Sigmoid colon (tissue), 7 donors: ENCODE measurements at places on chromosomes 2 and 18. TPM values are rescaled to one million over a fixed set of nuclear protein-coding genes. Genes with fewer than 3 reads are reported as not detected.

KATNAL2 gene
- 1.2 TPM for total RNA-seq

CCDC141 gene
- total RNA-seq, result 3.1 TPM

LYPD6 gene
- 2.0 TPM for total RNA-seq

RAB27B gene
- 1.4 TPM for total RNA-seq

CFC1 gene
- not detected for total RNA-seq

EPAS1 gene
- total RNA-seq, result 59.9 TPM

GULP1 gene
- 56.1 TPM for total RNA-seq

FAHD2B gene
- total RNA-seq, result 11.6 TPM

SERPINB12 gene
- total RNA-seq, result not detected

PDE11A gene
- total RNA-seq, result 5.8 TPM

SERPINB13 gene
- total RNA-seq, result not detected

DNA sequence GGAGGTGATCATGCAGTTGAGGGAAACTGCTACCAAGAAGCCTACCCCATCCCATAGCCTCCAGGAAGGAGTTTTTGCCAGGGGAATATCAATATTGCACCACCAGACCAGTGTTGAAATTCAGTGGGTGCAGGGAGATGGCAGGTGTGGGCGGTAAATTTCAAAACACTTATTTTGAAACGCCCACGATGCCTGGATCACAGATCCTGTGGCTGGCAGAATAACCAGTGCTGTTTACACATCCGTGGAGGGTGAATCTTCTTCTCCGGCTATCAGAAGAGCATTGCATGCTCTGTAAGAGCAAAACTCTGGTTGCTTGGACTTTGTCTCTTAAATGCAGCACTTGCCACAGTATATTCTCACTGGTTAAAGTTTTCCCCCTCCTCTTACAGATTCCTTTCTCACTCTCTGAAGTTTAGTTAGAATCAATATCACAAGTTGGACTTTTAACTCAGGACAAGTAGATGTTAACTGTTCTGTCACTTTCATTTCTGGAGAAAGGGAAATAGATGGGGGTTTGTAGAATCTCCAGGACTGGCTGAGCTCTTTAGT lies 70.5 kb upstream of the ZCCHC2 start:
- DNase-seq, result no peak

GRCh38 chr2:241950413-241951315 lies 81.1 kb downstream of the RTP5 start:
- peak; percentile 80 for DNase-seq

DNA sequence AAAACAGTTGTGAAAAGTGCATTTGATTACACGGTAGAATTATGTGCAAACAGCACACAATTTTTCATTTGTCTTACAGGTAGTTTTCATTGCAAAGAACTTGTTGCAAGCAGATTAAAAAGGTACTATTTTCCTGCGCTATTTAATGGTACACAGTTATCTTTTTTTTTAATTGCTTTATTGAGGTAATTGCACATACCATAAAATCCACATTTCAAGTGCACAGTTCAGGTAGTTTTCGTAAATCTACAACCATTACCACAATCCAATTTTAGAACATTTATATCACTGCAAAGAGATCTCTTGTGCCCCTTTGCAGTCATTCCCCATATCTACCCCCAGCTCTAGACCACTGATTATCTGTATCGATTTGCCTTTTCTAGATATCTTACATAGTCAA lies 2.6 kb upstream of the GALNT1 start:
- no peak for DNase-seq

DNA sequence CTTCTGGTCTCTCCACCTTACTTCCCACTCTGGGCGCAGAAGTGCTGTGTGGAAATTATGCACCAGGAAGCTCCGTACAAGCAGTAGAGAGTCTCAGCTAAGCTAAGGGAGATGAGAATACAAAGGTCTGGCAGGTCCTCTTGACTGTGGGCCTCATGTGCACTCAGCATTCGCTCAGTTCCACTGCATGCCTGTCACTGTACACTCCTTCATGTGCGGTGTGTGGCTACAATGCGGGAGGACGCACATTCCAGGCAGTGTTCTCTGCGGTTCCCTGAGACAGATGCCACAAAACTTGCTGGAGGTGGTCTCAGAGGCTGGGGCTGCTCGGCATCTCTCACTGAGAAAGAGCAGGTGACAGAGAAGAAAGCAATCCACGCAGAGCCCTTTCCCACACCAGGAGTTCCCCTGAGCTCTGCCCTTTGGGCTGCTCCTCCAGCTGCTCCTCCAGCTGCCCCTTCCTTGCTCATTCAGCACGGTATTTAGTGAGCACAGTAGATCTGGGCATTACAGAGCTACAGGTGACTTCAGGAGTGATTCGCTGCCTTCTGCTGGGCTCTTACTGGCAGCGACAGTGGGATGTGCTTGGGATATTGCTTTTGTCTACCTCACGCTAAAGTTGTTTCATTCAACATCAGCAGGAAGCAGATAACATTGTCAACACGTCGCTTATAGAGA lies 176.6 kb downstream of the SH3RF3 start:
- no peak for DNase-seq

DNA sequence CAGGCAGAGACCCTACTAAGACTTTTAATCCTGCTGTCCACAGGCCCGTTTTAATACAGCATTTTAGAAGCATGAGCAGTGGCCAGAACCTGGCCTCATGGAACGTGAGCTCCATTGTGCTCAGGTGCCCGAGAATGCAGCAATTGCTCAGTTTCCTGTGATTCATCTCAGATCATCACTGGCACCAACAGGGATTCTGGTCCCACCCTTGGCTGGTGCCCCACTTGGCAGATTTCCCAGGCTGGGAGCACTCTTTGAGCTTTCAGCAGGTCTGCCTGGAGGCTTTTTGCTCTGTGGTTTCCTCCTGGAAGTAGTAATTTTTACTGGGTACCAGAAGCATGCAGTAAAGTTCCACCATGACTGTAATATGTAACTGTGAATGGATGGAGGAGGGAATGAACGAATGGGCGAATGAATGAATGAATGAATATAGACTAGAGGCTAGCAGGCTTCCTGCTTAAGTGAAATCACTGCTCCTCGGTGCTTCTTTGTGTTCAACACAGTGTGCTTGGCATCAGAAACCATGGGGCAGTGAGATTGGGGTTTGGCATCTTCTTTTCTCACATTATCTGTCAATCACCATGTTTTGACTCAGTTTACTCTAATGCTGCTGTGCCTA lies 312.9 kb downstream of the PRKCE start:
- DNase-seq, result peak; percentile 77

GRCh38 chr2:12624905-12625598 lies 91.7 kb upstream of the TRIB2 start:
- DNase-seq, result no peak

- DNase-seq, result no peak
Measured at GRCh38 chr2:113175736-113176695, 2.2 kb downstream of the PSD4 start.

GRCh38 chr2:215811409-215812345 lies 201.7 kb downstream of the MREG start:
- no peak for DNase-seq

- DNase-seq, result no peak
Measured at GRCh38 chr2:235328991-235329390, 164.9 kb upstream of the AGAP1 start.

DNA sequence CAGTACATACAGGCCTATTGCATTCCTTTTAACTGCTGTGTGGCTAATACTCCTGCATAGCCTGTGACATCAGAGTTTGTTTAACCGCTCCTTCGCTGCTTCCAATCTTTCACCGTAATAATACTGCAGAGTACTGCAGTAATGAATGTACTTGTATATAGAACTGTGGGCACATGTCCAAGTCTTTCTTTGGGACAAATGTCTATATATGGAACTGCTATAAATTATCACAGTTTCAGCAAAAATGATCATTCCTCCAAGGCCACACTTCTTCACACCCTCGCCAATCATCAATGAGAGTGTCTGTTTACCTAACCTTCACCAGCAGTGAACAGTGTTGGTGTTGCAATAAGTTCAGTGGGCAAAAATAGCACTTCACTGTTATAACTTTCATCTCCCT lies 230.4 kb downstream of the SP3 start:
- DNase-seq, result no peak

- peak; percentile 59 for DNase-seq
Measured at GRCh38 chr2:109711230-109712122, 82.6 kb upstream of the RGPD5 start.

- peak; percentile 42 for DNase-seq
Measured at GRCh38 chr2:240558236-240558761, 511 bp upstream of the ANKMY1 start.

- DNase-seq, result peak; percentile 42
Measured at GRCh38 chr2:240166191-240166590, 25.7 kb upstream of the OTOS start.

DNA sequence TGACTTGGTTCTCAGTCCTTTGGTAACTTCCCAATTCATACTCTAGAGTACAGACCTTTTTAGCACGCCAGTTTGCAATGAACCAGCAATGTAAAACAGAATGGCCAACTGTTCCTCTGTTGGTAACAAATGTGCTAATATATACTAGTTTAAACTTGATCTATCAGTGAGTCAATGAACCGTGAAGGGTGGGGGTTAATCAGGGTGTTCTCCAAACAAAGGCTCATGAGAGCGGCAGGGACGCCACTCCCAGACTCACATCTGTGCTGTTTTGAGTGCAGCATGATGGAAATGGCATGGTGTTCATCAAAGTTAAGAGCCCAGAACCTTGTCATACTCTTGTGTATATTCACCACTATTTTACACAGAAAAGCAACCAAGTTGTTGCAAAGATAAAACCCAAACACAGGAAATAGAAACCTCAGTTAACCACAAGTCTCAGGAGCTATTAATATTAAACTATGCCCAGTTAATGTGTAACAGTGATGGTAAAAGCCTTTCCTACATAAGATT lies 70.3 kb downstream of the CERKL start:
- DNase-seq, result no peak

DNA sequence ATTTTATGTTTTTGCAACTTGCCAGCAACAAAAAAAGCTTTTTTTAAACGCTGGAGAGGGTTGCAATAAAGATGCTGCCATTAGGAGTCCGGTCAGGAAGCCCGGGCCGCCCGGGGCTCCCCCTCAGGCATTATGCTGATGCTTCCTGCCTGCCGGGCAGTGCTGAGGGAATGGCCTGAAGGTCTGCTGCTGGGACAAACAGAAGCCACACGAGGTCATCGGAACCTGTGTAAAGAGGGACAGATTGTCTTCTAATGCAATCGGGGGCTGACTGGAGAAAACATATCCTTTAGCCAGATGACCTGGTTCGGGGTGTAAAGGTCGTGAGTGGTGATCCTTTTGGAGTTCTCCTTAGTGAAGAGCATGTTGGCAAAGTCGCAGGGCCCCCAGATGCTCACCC lies 2.3 kb downstream of the IMPA2 start:
- DNase-seq, result peak; percentile 60

DNA sequence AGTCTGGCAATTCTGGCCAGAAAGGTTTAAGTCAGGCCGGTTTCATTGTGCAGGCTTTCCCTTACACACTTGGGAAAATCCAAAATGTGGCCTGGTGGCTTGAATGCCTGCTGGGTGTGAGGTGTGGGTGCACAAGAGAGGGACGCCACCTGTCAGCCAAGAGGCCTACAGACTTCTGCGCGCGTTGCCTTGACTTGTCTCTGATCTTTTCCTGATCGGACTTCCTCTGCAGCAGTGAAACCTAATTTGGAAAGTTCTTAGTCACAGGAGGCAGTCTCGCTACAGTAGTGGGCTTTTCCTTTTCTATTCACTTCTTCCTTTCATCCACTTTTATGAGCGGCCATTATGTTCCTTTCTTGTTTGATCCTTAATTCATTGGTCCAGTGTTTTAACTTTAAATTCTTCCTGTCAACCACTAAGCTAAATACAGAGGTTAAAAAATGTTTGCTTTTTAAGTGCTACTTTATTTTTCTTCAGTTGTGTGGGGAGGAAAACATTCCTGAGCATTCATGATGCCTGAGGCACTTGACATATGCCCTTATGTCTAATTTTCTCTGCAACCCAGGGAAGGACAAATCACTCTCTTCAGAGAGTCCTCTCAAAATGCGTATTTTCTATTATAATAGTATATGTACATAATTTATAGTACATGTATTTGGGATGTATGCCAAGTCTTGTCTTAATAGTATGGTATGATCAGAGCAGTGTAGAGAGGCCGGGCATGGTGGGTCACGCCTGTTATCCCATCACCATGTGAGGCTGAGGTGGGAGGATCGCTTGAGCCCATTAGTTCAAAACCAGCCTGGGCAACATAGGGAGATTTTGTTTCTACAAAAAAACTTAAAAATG lies 128.9 kb downstream of the WDSUB1 start:
- no peak for DNase-seq

DNA sequence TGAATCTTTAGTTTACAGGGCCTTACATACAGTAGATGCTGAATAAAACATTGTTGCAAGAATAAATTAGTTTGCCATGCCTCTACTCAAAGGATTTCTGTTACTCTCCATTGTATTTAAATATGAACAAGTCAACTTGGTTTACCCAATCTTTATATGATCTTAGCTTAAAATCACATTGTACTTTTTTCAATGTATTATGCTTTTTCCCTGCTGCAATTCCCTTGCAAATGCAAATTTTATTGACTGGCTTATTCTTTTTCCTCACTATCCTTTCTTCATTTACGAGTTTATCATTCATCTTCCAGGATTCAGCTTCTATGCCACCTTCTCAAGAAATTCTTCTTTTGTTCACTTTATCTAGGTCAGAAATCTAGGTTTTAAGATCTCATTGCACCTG lies 571.4 kb upstream of the ZNF804A start:
- no peak for DNase-seq

GRCh38 chr18:9380621-9381395 lies 46.2 kb downstream of the TWSG1 start:
- no peak for DNase-seq

DNA sequence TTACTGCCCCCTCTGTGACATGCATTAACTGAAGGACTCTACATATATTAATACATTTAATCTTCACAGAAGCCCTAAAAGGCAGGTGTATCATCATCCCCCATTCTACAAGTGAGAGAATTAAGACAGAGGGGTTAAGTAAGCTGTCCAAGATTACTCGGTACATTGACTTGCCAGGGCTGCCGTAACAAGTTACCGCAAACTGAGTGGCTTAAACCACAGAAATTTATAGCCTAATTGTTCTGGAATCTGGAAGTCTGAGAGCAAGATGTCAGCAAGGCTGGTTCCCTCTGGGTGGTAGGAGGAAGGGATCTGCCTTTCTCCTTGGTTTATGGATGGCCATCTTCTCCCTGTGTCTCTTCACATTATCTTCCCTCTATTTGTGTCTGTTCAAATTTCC lies 605.5 kb downstream of the EPHA4 start:
- DNase-seq, result no peak

GRCh38 chr18:63701952-63702351 lies 808 bp upstream of the SERPINB11 start:
- DNase-seq, result no peak

- DNase-seq, result no peak
Measured at GRCh38 chr18:80042785-80043184, 8.6 kb downstream of the RBFA start.
